Frontal cortex (tissue), 4 donors: ENCODE measurements at places on chromosomes 4 and X. TPM values are rescaled to one million over a fixed set of nuclear protein-coding genes. Genes with fewer than 3 reads are reported as not detected.

Gene BANK1
- total RNA-seq = under 0.01 TPM

Gene RNF150
- total RNA-seq = 28.5 TPM

Gene JADE3
- total RNA-seq = 10.2 TPM

Gene F9
- not detected for total RNA-seq

Gene CXCR3
- not detected for total RNA-seq

Gene PRAF2
- total RNA-seq = 6.1 TPM

Gene DRP2
- total RNA-seq = 5.3 TPM

Gene REPS2
- total RNA-seq = 31.4 TPM

Gene OPHN1
- total RNA-seq = 39.1 TPM

Gene SRPK3
- under 0.01 TPM for total RNA-seq

Gene CT45A5
- total RNA-seq = not detected

Gene CENPE
- total RNA-seq = 3.7 TPM

Gene RBMXL3
- not detected for total RNA-seq

Gene NHSL2
- 0.82 TPM for total RNA-seq

Gene SMIM10
- total RNA-seq = 0.41 TPM

Gene PRSS12
- total RNA-seq = 24.9 TPM

Gene FAM241A
- 6.5 TPM for total RNA-seq

Gene FAM120C
- total RNA-seq = 5.7 TPM

Gene CXCL8
- 0.41 TPM for total RNA-seq

Gene PLK4
- total RNA-seq = 8.2 TPM

Gene USP53
- total RNA-seq = 12.2 TPM

Gene ARHGAP4
- 5.7 TPM for total RNA-seq

Gene GIMD1
- total RNA-seq = not detected

Gene ADAD1
- total RNA-seq = under 0.01 TPM

Gene CXCL1
- 1.2 TPM for total RNA-seq
